NCI-H526 (cell line): ENCODE measurements at places on chromosomes 3 and 15.
A peak's percentile ranks its signal among the peaks of the same experiment; 100 is the strongest.

- DNase-seq = no peak
Observed at GRCh38 chr15:79903626-79904025, 6.8 kb upstream of the MTHFS start.

DNA sequence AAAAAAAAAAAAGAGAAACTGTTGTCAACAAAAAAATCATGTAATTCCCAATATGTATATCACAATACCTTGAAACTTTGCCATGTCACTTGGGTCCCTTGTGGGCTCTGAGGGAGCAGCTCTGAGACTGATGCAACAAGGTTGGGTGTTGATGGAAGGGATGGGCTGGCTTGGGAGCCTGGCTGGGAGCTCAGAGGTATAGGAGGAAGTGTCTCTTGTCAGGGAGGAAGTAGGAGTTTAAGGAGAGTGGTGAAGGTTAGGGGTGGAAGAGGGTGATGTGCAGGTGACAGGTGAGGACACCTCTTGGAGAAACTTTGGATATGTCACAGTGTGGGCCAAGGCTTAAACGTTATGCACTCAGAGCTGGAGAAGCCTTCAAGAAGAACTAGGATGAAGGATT is 2.0 kb upstream of the TM6SF1 start:
- DNase-seq = no peak

GRCh38 chr3:159818997-159819500 is 169.6 kb upstream of the IL12A start:
- no peak for DNase-seq

DNA sequence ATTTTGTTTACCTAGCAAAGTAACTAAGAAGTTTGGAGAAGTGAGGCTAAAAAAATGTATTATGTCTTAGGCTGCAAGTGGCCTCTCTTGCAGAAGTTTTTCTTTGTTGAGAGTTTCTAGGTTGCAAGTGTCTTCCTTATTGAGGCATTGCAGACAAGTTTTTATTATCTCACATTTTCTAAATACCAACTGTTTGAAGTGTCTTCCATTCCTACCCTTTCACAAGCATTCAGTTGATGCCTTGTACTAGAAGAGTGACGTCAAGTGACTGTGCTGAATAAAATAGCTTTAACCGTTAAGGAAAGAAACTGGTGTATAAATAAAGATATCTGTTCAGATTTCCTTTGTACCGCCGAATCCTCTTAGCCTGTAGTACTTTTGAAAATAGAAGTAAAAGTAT is 123.3 kb downstream of the ALCAM start:
- no peak for DNase-seq

DNA sequence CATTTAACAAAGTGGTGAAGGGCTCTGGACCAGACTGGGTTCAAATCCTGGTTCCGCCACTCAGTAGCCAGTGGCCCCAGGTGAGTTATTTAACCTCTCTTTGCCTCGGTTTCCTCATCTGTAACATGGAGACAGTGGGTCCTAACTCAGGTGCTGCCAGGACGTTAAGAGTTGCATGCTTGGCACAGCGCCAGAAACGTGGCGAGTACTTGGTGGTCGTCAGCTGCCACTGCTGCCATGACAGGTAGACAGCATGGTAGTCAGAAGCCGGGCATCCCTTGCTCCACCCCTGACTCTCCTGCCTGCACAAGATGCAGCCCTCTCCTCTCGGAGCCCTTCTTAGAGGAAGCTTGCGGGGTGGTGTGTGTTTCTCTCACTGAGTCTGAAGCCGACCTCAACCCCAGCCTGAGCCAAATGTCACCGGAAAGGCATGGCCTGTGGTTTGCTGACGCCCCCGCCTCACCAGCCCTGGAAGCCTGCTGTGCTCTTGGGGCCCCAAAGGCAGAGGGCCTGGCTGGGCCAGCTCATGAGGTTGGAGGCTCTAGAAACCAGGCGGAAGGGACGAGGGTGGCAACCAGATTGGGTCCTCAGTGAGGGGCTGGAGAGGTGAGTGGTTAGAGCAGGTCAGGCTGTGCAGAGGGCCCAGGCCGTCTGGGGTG is 160.8 kb upstream of the TLE3 start:
- DNase-seq = no peak

DNA sequence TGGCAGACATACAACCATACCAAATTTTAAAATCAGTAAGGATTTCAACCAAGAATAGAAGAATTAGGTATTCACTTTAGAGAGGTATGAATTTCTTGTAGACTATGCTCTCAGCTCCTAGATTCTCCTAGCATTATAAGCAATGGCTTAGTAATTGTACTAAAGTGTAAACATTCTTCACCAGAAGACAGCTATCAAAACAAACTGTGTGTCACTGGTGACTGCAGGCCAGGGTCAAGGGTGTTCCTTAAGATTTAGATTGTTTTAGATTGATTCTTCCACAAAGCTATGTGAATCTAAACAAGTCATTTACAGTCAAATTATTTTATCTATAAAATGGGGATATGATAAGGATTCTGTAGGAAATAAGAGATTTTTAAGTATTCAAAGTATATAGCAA is 23.1 kb upstream of the GP5 start:
- DNase-seq = no peak

DNA sequence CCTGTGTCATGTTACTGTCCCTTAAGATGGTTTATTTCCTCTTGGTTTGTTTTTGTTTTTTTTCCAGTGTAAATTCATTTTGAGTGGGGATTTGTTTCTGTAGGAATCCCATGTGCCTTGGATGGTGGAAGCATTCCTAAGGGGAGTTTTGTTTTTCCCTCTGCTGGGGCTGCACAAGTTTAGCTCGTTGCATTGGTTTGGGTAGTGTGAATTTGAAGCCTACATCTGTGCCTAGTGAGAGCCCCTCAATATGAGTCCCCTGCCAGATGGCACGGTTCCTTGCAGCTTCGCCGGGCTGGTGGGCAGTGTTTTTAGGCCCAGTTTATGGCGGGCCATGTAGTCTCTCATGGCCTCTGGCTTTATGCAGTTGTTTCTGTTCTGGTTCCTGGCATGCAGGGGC is 17.7 kb downstream of the ARID3B start:
- DNase-seq = no peak

GRCh38 chr3:160205606-160206005 is 19.6 kb upstream of the C3orf80 start:
- DNase-seq = no peak

DNA sequence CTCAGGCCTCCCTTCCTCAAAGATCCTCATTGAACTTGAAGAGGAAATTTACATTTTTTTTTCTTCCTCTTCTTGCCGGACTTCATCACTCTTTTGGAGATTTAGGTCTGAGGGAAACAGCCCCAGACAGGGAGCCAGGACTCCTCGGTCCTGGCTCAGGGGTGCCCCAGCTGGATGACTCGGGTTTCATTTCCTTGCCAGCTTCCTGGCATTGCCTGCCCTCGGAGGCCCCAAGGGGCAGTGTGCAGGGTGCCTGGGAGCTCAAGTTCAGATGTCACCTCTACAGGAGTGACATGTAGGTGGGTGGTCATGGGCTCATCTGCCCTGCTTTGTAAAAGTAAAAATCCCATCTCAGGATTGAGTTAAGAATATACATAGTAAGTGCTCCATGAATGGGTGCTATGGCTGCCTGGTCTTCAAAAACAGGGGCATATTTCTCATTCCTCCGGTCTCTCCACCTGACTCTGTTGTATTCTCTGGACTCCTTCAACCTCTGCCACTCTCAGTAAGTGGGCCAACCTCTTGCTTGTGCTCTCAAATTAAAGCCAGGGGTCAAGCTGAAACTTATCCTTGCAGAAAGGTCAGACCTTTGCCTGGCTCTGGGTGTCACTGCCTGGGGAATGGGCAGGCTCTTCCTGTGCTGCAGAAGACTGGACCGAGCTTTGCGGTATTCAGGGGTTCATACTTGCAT is 51.8 kb downstream of the SMAD6 start:
- no peak for DNase-seq

- DNase-seq = no peak
Observed at GRCh38 chr15:81865850-81866537, 179.8 kb downstream of the MEX3B start.

GRCh38 chr15:56038707-56039106 is 45.3 kb upstream of the NEDD4 start:
- no peak for DNase-seq

DNA sequence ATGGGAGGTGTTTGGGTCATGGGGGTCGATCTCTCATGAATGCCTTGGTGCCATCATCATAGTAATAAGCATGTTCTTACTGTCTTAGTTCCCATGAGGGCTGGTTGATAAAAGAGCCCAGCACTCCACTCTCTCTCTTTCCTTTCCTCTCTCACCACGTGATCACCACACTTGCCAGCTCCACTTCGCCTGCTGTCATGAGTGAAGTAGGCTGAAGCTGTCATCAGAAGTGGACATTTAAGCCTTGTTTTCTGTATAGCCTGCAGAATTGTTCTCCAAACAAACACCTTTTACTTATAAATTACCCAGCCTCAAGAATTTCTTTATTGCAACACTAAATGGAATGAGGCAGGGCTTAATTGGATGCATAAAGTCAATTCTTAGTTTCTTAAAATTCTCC is 6.1 kb downstream of the OR5H1 start:
- no peak for DNase-seq

GRCh38 chr15:90058308-90058707 is 44.0 kb downstream of the IDH2 start:
- no peak for DNase-seq

GRCh38 chr3:123444023-123444422 is 4.9 kb downstream of the ADCY5 start:
- DNase-seq = no peak

- DNase-seq = peak; percentile 59
Observed at GRCh38 chr15:23648920-23649515, 1.4 kb upstream of the MAGEL2 start.

- DNase-seq = no peak
Observed at GRCh38 chr15:45903283-45903682, 268.5 kb downstream of the SQOR start.

GRCh38 chr3:106167728-106168127 is 298.9 kb upstream of the CBLB start:
- no peak for DNase-seq

GRCh38 chr3:155608228-155608920 is 136.5 kb downstream of the PLCH1 start:
- no peak for DNase-seq

- no peak for DNase-seq
Observed at GRCh38 chr3:168081171-168081771, 14.5 kb downstream of the GOLIM4 start.

- no peak for DNase-seq
Observed at GRCh38 chr3:52498137-52499054, 3.3 kb downstream of the STAB1 start.

GRCh38 chr15:68783226-68784058 is 37.3 kb downstream of the ANP32A start:
- DNase-seq = peak; percentile 51

GRCh38 chr3:180860180-180860858 is 52.2 kb upstream of the FXR1 start:
- DNase-seq = no peak
